Cardiac muscle cell (in vitro differentiated cells and primary cell): ENCODE measurements at places on chromosomes 1 and 21. TPM values are rescaled to one million over a fixed set of nuclear protein-coding genes. Genes with fewer than 3 reads are reported as not detected.

Gene NDUFV3
- 47.5 and 55.1 TPM in 2 replicates for polyA plus RNA-seq

Gene TSPEAR
- polyA plus RNA-seq = 3.4 and 5.3 TPM in 2 replicates

Gene OR2M3
- polyA plus RNA-seq = not detected in 2 replicates

Gene SPRR2F
- polyA plus RNA-seq = 13.9 and 25.7 TPM in 2 replicates

Gene TMPRSS15
- polyA plus RNA-seq = not detected in 2 replicates

Gene S100A9
- polyA plus RNA-seq = 3.0 TPM in 1 of 2 replicates, not detected in the other

Gene CCDC181
- polyA plus RNA-seq = 5.1 and 6.5 TPM in 2 replicates

Gene PDE9A
- 6.8 and 12.5 TPM in 2 replicates for polyA plus RNA-seq

Gene TEDDM1
- polyA plus RNA-seq = not detected in 2 replicates

Gene DCAF8
- polyA plus RNA-seq = 151 and 176 TPM in 2 replicates

Gene BRDT
- not detected in 2 replicates for polyA plus RNA-seq

Gene FAAH
- polyA plus RNA-seq = 18.7 and 20.2 TPM in 2 replicates

Gene TFF2
- polyA plus RNA-seq = not detected in 2 replicates

Gene RGS8
- polyA plus RNA-seq = 0.14 TPM in 1 of 2 replicates, not detected in the other

Gene LHX8
- 0.47 and 1.9 TPM in 2 replicates for polyA plus RNA-seq

Gene TMEM167B
- 16.4 and 18.7 TPM in 2 replicates for polyA plus RNA-seq

Gene CELA3A
- not detected in 2 replicates for polyA plus RNA-seq

Gene SEC16B
- 0.17 and 0.53 TPM in 2 replicates for polyA plus RNA-seq

Gene CASQ2
- polyA plus RNA-seq = 0.55 and 3.1 TPM in 2 replicates

Gene GJB3
- not detected in 2 replicates for polyA plus RNA-seq

Gene RXFP4
- 0.74 TPM in 1 of 2 replicates, not detected in the other for polyA plus RNA-seq

Gene SLC6A17
- not detected in 2 replicates for polyA plus RNA-seq

Gene E2F2
- 2.2 and 2.7 TPM in 2 replicates for polyA plus RNA-seq

Gene BEND5
- polyA plus RNA-seq = 17.6 and 29.0 TPM in 2 replicates

Gene HES5
- not detected in 2 replicates for polyA plus RNA-seq

Gene FAM167B
- 1.2 and 4.6 TPM in 2 replicates for polyA plus RNA-seq

Gene UBXN10
- polyA plus RNA-seq = 0.79 and 1.3 TPM in 2 replicates

Gene LRRC38
- polyA plus RNA-seq = 0.42 TPM in 1 of 2 replicates, not detected in the other

Gene OR10Z1
- not detected in 2 replicates for polyA plus RNA-seq

Gene KCNJ9
- 0.09 TPM in 1 of 2 replicates, not detected in the other for polyA plus RNA-seq

Gene NTMT2
- 0.55 and 0.71 TPM in 2 replicates for polyA plus RNA-seq

Gene MR1
- 1.4 TPM in 1 of 2 replicates, not detected in the other for polyA plus RNA-seq

Gene AADACL4
- polyA plus RNA-seq = not detected in 2 replicates

Gene YBEY
- polyA plus RNA-seq = 24.5 and 25.5 TPM in 2 replicates

Gene ZBTB17
- 47.1 and 61.6 TPM in 2 replicates for polyA plus RNA-seq

Gene SPAG17
- polyA plus RNA-seq = 0.66 and 1.2 TPM in 2 replicates

Gene GPR25
- not detected in 2 replicates for polyA plus RNA-seq

Gene KLHDC8A
- 1.2 TPM in 1 of 2 replicates, not detected in the other for polyA plus RNA-seq

Gene KRTAP13-2
- polyA plus RNA-seq = not detected in 2 replicates

Gene AQP10
- polyA plus RNA-seq = 5.4 and 20.6 TPM in 2 replicates

Gene ADAMTS4
- 1.9 and 3.5 TPM in 2 replicates for polyA plus RNA-seq

Gene DTL
- 7.1 and 10.7 TPM in 2 replicates for polyA plus RNA-seq

Gene PDPN
- 13.0 and 24.9 TPM in 2 replicates for polyA plus RNA-seq

Gene ARTN
- 50.5 and 60.4 TPM in 2 replicates for polyA plus RNA-seq

Gene LCE3D
- polyA plus RNA-seq = not detected in 2 replicates

Gene VN1R5
- not detected in 2 replicates for polyA plus RNA-seq

Gene S100A7
- not detected in 2 replicates for polyA plus RNA-seq

Gene PRAMEF14
- polyA plus RNA-seq = not detected in 2 replicates

Gene PTGFR
- not detected in 2 replicates for polyA plus RNA-seq

Gene ERICH3
- polyA plus RNA-seq = not detected in 2 replicates

Gene CCDC17
- polyA plus RNA-seq = 1.9 and 3.1 TPM in 2 replicates

Gene RUNX3
- 0.06 TPM in 1 of 2 replicates, not detected in the other for polyA plus RNA-seq

Gene TNFRSF14
- polyA plus RNA-seq = 0.75 TPM in 1 of 2 replicates, not detected in the other

Gene ATG4C
- polyA plus RNA-seq = 14.7 and 17.7 TPM in 2 replicates

Gene SLC9C2
- 0.05 and 0.87 TPM in 2 replicates for polyA plus RNA-seq
